8988T (cell line): ENCODE measurements at places on chromosomes 12 and 14.

DNA sequence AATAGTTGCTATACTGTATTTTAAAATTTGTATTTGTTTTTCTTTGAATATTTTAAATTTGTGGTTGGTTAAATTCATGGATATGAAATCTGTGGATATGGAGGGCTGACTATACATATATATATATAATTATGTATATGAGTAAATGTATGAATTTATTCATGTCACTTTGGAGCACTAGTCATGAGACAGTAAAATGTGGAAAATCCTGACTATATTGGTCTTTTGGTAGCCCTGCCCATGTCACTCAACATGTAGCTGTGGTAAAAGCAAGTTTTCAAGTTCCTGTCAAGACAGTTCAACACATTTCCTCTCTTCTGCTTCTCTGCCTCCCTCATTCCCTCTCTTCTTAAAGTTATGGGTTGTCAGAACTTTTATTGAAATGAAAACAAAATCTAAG is 17.3 kb upstream of the C12orf71 start:
- DNase-seq = no peak

- DNase-seq = no peak
These were observed 136.6 kb downstream of the FGD4 start for GRCh38 chr12:32536000-32536345.

- DNase-seq = peak; percentile 4
These were observed 9.3 kb downstream of the ITGA7 start for GRCh38 chr12:55698241-55698955.

DNA sequence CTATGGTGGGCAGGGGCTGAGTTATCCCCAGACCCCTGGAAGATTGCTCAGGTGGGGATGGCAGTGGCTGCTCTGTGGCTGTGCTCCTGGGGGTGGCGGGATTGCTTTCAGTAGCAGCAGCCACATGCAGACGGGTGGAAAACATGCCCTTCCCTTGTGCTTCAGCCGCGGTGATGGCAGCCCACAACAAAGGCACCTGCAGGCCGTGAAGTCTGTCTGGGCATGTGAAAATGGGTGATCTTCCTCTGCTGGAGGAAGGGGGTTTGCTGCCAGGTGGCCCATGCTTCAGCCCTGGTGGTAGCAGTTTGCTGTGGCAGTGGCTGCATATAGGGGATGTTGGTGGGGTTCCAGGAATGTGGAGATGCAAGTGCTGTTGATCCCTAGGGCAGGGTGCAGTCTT is 326.2 kb upstream of the RGS6 start:
- no peak for DNase-seq

- no peak for DNase-seq
These were observed 271.0 kb downstream of the APAF1 start for GRCh38 chr12:98916106-98916505.
